GDM1 (cell line): ENCODE measurements at places on chromosomes 3 and 15.
A peak's percentile ranks its signal among the peaks of the same experiment; 100 is the strongest.

DNA sequence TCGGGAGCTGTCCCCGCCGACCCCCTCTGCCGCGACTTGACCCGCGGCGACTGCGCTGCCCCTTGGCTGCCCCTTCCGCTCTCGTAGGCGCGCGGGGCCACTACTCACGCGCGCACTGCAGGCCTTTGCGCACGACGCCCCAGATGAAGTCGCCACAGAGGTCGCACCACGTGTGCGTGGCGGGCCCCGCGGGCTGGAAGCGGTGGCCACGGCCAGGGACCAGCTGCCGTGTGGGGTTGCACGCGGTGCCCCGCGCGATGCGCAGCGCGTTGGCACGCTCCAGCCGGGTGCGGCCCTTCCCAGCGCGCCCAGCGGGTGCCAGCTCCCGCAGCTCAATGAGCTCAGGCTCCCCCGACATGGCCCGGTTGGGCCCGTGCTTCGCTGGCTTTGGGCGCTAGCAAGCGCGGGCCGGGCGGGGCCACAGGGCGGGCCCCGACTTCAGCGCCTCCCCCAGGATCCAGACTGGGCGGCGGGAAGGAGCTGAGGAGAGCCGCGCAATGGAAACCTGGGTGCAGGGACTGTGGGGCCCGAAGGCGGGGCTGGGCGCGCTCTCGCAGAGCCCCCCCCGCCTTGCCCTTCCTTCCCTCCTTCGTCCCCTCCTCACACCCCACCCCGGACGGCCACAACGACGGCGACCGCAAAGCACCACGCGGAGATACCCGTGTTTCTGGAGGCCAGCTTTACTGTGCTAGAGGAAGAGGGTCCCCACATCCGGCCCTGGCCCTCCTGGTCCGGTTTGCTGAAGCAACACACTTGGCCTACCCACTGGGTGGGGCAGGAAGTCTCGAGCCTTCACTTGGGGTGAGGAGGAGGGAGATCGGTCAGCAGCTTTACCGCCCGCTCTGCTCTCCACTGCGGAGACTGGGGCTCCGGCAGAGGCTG is at the start of gene RASSF1:
Gene RASSF1, minus strand, starts transcription at position 389 of the 882 bp plus-strand sequence. Its CDS starts 31 bp downstream, at position 358.
- peak; percentile 50 for DNase-seq

- no peak for DNase-seq
Measured at GRCh38 chr3:151318313-151318712, 1.7 kb upstream of the GPR87 start.

- DNase-seq, result no peak
Measured at GRCh38 chr3:105933871-105934270, 65.1 kb upstream of the CBLB start.

GRCh38 chr3:113828600-113828999 is 10.0 kb upstream of the GRAMD1C start:
- DNase-seq, result no peak

- no peak for DNase-seq
Measured at GRCh38 chr3:25817107-25817506, 27.2 kb downstream of the OXSM start.

GRCh38 chr3:5020242-5020722 is 41.0 kb downstream of the BHLHE40 start:
- no peak for DNase-seq
